ENCODE measurements at places on chromosomes 13 and 19. TPM values are rescaled to one million over a fixed set of nuclear protein-coding genes. Genes with fewer than 3 reads are reported as not detected.

DNA sequence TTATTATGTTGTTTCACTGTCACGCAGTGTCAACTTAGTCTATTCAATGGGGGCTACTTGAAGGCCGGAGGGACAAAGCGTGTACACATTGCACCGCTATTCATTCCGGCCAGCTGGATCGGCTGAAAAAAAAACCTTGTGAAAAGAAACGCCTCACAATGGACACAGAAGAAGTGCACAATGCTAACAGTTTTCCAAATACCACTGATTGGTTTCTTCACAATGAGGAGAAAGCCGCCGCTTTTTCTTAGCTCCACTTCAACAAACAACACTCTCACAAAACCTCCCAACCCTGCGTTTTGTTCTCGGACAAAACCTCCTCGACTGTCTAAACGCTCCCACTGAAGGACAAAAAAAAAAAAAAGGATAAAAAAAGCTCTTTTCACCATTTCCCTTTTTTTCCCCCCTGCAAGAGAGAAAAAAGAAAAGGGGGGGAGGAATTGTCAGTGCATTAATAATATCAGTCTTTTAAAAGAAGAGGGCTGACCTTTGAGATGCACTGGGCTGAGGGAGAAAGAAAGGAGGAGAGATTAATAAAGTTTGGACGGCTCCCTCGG is 5.4 kb downstream of the SOX21 start:
- DNase-seq, result no peak

The CCDC8 gene
- not detected for total RNA-seq

GRCh38 chr19:17333611-17334413 is 843 bp downstream of the ANO8 start:
- DNase-seq, result peak; percentile 75

GRCh38 chr13:20940083-20940482 is 37.5 kb upstream of the XPO4 start:
- no peak for DNase-seq

The LAIR1 gene
- 10.8 TPM for total RNA-seq

- no peak for DNase-seq
These were observed 93.2 kb upstream of the CSNK1A1L start for GRCh38 chr13:37198629-37199028.

The ZNF442 gene
- 1.2 TPM for total RNA-seq

The ZNF260 gene
- 7.1 TPM for total RNA-seq

GRCh38 chr13:92843549-92843948 is 383.1 kb upstream of the GPC6 start:
- DNase-seq, result no peak

GRCh38 chr13:65917731-65918130 is 1312.4 kb downstream of the PCDH9 start:
- DNase-seq, result no peak

The ZNF540 gene
- 0.41 TPM for total RNA-seq

The C19orf81 gene
- 1.5 TPM for total RNA-seq
